ENCODE measurements at places on chromosomes 2 and 18.

- no peak for DNase-seq
These were observed 186.1 kb upstream of the RAB12 start for GRCh38 chr18:8423051-8423557.

DNA sequence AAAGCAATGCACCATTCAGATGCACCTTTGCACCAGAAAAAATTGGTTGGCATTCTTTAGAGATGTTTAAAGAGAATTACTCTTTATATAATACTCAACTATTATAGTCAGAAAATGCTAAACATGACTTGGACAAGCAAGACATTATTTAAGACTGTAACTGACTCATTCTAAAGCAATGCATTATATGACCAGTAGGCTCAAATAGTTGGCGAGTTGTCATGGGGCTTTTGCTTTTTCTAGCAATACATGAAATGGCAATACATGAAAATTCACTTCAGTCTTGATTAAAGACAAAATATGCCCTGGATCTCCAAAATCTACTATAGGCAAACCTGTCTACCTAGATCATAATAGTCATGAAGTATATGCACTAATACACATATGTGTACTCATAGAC lies 216.9 kb upstream of the VWC2L start:
- DNase-seq: no peak

DNA sequence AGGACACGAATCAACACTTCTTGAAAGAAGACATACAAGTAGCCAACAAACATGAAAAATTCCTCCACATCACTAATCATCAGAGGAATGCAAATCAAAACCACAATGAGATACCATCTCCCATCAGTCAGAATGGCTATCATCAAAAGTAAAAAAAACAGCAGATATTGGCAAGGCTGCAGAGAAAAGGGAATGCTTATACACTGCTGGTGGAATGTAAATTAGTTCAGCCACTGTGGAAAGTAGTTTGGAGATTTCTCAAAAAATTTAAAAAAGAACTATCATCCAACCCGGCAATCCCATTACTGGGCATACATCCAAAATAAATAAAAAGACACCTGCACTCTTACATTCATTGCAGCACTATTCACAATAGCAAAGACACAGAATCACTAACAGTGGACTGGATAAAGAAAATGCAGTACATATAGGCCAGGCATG lies 78.7 kb downstream of the GRB14 start:
- DNase-seq: no peak

DNA sequence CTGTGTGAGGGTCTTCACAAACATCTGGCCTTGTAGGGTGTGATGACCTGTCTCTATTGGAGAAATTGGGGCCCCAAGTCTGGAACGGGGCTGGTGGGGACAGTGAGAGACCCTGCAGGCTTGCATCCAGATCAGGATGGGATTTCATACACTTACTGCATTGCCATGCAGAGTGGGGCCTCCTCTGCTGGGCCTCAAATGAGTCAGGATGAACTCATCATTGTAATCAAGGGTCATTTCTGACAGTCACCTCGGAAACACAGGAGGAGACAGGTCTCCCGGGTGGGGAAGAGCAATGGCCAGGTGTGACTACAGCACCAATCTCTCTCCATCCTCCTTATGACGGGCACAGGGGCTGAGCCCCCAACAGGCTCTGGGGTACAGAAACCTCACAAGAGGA lies 48.1 kb upstream of the GALR1 start:
- DNase-seq: no peak

DNA sequence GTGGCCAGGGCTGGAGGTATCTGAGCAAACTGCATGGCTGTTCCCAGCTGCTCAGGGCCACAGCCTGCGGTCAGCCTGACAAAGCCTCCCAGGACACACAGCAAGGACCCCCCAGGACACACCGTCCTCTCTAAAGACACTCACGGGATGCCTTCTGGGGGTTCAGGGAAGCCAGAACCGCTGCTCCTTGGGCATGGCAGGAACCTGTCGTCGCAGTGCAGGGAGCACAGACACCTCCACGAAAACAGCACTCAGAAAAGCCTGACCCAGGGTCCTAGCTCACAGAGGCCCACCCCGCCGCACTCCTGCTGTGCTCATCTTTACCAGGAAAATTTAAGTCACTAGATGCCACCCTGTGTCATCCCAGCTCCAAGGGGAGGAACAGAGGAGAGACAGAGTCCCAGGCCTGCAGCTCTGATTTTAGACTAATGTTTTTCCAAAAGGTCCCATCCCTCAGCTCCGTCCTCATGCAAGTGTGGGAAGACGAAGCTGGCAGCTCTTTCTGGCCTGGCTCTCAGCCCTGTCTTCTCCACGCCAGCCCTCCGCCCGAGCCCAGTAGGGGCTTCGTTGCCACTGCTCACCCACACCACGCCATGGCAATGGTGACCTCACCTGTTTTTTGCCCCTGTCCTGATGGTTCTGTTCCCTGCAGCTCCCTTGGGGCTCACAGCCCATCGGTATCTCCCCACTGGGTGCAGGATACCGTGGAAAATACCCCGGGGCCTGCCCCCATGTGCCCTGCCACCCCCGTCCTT lies 23.9 kb upstream of the SLC66A3 start:
- DNase-seq: no peak

- no peak for DNase-seq
These were observed 177.7 kb downstream of the SRBD1 start for GRCh38 chr2:45433363-45433762.

- no peak for DNase-seq
These were observed 97.5 kb upstream of the ZFP36L2 start for GRCh38 chr2:43323857-43324256.

DNA sequence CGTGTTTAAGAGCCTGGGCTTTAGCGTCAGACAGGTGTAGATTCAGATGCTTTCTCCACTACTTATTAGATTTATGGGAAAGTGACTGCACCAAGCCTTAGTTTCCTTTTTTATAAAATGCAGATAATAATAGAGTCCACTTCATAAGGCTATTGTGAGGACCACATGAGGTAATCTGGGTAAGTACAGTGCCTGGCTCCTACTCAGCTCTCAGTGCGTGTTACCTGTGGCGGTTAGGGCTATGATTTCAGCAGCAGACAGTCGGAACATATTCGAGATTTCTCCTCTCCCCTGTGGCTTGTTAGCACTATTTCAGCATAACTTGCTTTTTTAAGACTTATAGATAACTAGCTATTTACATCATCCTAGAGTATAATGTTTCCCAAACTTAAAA lies 32.0 kb downstream of the MAP3K20 start:
- DNase-seq: no peak

- DNase-seq: no peak
These were observed 30.9 kb downstream of the RALBP1 start for GRCh38 chr18:9506046-9506792.

- DNase-seq: no peak
These were observed 31.2 kb upstream of the GPR17 start for GRCh38 chr2:127614731-127615130.

GRCh38 chr2:54371460-54372065 lies 84.6 kb upstream of the SPTBN1 start:
- DNase-seq: no peak

- no peak for DNase-seq
These were observed 20.0 kb downstream of the FBXO41 start for GRCh38 chr2:73264332-73264606.

GRCh38 chr18:76493213-76494161 lies 1.6 kb downstream of the ZNF516 start:
- DNase-seq: no peak

DNA sequence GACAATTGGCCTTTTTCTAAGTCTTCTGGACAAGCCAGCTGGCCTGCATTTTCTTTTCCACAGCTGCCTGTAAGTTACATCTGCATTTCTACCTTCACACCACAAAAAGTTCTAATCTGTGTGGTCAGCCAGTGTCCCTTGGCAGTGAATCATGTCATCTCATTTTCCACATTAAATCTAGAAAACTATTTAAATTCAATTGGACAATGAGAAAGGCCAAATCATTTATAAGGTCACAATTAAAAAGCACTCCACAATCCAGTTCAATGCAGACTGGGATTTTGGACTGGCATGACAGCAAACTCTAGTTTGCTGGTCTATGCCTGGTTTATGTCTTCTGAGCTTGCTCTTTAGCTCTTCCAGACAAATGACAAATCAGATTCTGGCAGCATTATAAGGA lies 494.2 kb upstream of the SPHKAP start:
- no peak for DNase-seq

DNA sequence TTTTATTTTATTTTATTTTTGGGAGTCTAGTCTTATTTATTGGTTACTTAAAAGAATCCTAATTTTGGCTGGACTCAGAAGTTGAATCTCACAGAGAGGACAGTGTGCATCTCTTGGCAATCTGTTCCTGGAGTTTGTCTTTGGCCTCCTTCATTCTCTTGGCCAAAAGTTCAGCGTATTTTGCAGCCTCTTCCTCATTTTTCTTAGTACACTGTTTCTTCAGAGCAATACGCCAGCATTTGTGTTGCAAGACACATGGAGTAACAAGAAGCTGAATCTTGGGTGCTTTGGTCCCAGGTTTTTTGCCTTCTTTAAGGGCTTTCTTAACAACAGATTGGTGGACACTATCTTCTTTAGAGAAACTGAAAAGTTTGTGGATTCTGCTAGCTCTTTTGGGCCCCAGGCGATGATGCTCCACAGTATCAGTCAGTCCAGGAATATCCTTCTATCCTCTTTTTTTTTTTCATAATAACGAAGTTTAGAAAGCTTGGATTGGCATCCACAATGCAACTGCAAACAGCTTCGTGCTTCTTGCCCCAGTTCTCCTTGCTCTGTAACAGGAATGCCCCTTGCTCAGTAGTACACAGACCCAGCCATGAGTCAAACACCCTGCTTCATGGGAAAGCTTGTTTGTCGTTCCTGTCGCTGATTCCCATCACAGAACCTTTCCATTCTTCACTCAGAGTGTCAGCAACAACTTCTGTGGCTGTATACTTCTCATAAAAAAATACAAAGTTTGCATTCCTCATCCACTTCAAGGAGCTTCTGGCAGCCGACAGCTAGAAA lies 34.8 kb upstream of the RFX8 start:
- DNase-seq: no peak

DNA sequence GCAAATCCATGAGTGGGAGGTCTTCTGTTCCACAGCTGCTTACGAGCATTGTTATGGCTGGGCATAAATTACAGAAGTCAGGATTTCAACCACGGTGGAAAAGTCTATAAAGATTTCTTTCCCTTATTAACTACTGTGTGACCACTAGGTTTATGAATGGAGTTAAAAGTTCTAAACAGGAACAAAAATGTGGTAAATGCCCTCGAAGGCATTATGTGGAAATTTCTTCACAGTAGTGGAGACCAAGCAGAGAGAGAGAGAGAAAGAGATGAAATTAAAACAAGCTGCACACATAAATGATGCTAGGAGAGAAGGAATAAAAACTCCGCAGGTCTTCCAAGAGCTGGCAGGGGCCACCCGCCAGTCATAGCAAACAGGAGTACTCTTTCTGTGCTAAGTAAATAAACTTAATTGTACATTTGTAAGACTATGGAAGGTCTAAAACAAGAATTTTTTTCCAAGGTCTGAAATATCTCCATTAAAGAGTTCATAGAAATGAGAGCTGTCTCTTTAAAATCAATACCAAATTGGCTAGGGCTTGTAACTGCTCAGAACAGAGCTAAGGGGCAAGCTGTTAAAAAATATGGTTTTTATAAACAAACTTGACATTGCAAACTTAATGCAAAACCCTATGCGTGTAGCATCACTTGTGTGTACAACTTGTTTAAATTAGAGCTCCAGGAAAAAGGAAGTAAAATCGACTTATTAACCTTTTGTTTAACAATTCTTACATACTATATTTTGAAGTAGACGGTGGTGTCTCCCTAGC lies 438.2 kb downstream of the MEIS1 start:
- no peak for DNase-seq

DNA sequence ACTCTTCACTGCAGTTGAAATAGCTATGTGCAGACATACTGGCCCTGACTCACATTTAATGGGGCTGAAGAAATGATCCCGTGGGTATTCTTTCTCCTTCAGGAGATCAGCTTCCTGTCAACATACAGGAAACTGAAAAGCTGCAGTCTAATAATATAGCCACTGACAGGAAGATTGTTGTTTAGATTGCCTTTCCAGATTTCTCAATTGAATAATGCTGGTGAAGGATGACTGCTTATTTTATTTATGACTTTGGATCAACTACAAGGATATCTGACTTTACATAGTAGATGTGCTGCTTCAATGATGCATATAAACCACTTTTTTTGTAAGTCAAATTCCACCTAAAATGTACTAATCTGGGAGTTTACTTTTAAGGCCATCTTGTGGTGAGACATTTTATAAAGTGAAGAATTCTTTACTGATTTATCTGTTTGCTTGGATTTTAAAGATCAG lies 93.4 kb upstream of the MAP4K3 start:
- no peak for DNase-seq

DNA sequence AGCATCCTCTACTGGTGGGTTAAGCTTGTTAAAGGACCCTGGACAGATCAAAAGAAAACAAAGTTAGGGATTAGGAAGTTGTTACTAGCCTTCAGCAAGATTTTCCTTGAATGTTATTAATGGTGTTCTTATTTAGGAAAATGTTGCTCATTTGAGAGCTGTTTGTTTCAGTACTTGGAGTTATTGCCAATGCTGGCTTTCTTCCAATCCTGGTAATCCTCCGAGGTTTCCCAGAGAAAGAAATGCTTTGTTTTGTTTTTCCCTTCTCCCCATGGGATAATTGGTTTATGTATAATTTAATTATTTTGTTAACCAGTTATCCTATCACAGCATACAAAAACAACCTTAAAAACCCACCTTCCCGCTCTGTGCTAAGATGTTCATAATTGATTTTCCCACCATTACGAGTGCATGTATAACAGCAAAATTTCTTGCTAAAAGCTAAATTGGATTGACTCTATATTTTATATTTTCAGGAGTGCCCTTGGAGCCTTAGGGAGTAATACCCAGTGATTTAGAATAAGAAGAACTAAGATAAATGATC lies 79.8 kb downstream of the MGAT5 start:
- DNase-seq: no peak

DNA sequence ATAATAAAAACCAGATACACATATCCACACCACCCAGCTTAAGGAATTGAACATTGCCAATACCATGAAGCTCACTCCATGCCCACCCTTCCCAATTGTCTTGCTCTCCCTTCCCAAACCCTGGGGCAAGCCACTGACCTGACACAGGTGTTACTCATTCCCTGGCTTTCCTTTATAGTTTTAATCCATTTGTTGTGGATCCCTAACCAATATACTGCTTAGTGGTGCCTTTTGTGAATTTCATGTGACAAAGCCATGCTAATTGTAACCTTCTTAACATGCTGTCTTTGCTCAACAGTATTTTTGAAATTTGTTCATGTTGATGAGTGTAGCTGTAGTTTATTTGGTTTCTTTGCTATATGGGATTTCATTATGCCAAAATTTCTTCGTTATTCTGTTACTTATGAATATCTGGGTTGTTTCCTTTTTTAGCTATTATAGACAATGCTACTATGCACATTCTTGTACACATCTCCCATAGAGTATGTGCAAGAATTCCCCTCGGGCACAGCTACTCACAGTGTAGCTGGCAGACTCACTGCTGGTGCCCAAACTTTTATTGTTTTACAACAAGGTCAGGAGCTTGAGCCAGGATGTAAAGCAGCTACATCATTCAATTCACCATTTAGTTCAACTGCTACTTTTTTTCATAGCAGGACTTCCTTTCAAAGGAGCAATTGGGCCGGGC lies 90.8 kb upstream of the ATL2 start:
- no peak for DNase-seq

- no peak for DNase-seq
These were observed 371.8 kb downstream of the EPHA4 start for GRCh38 chr2:221200184-221200839.
